ENCODE measurements at places on chromosomes 6 and 20.
A peak's percentile ranks its signal among the peaks of the same experiment; 100 is the strongest.

GRCh38 chr6:50025258-50025657 lies 3.5 kb upstream of the DEFB110 start:
- no peak for ATAC-seq

GRCh38 chr6:17278289-17279063 lies 2.7 kb upstream of the RBM24 start:
- no peak for ATAC-seq

DNA sequence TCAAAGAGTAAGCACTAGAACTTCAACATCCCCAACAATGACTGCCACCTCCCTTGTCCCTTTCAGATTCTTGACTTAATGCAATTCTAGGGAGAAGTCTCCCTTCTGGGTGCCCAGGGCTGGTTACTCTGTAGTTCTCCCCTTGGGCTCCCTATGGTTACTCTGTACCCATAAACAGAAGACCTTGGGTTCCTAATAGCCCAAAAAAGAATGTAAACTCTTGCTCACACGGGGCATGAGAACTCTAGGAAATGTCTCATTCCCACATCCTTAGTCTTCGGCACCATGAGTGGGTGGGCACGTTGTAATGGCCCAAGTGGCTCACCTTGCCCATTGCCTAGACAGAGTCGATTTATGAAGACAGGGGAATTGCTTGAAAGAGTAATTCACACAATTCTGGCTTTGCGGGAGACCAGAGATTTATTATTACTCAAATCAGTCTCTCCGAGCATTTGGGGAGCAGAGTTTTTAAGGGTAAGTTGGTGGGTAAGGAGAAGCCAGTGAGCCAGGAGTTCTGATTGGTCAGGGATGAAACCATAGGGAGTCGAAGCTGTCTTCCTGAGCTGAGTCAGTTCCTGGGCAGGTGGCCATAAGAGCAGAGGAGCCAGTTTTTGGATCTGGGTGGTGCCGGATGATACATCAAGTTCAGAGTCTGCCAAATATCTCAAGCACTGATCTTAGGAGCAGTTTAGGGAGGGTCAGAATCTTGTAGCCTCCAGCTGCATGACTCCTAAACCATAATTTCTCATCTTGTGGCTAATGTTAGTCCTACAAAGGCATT lies 61.2 kb upstream of the SIRPG start:
- ATAC-seq: no peak

- peak; percentile 3 for ATAC-seq
These were observed 997 bp upstream of the FBXO30 start for GRCh38 chr6:145815309-145816274.

GRCh38 chr6:138289739-138290138 lies 71.4 kb upstream of the PBOV1 start:
- ATAC-seq: peak; percentile 42

DNA sequence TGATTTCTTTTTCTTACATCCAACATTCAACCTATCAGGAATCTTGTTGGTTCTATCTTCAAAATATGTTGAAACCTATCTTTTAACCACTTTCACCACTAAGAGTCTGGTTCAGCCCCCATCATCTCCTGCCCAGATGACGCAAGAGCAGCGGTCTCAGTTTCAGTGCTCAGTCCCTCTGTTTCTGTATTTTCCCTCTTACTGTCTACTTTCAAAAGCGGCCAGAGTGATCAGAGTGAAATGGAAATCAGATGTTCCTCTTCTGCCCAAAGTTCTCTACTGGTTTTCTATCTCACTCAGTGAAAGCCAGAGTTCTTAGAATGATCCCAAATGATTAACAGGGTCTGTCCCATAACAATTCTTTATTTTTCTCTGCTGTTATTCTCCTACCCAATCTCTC lies 147.9 kb upstream of the PDE7B start:
- ATAC-seq: peak; percentile 85

DNA sequence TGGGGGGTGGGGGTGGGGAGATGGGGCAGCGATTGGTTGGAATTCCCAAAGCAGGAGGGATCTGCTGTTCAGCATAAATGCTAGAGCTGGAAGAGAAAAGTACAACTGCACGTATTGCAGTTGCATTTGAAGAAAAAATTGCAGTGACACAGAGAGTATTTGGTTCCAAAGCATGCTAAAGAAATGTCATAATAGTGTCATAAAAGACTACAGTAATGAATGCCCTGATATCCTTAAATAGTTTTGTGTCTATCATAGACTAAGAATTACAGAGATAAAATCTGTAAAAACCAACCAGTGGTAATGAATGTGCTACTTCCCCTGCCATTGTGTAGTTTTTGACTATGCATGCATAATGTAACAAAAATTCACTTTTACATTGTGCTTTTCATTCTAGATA lies 693.6 kb upstream of the SLC35B3 start:
- no peak for ATAC-seq

- ATAC-seq: no peak
These were observed 24.2 kb upstream of the FRMD1 start for GRCh38 chr6:168103050-168103830.

DNA sequence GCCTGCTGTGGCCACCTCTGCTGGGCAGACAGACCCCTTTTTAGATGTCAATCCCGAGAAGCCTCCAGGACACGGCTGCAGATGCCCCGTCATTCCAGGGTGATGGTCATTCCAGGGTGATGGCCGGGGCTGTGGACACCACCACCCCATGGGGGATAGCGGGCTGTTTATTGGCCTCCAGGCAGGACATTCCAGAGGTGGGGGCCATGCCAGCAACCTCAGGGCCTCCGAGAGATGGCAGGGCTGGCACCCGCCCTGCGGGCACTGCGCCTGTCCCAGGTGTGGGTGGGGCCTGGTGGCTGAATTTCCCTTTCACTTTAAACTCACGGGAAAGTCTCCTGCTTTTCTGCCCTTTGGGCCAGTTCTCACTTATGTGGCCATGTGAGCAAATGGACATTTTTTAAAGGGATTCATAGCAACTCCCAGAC lies 14.5 kb downstream of the COL9A3 start:
- no peak for ATAC-seq

DNA sequence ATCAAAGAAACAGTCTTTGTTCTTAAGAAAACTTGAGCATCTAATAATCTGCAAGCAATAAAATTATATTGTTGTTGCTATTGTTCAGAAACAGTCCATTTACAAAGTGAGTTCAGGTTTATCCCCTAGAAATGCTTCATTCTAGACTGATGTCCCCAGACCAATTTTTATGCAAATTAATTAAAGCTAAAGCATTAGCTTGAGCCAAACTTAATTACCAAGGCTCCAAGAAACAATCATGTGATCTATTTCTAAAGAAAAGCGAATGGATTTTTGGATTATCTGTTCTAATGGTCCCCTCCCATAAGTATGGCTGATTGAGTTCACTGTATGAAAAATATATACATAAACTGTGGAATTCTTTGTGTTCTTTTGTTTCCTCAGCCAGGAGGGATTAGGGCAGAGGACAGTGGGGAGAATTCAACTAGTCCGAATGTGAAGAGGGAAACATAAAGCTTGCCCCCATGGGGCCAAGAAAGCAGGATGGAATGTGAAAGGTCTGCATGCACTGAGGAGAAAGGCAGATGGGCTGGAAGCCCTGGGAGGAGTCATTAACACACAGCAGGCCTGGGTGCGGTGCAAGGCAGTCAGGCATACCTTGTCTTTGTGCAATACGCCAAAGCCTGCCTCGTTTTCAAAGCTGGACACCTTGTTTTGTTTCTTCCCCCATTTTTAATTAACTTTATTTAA lies 597.1 kb downstream of the KIF16B start:
- no peak for ATAC-seq

GRCh38 chr6:14361297-14361696 lies 243.7 kb downstream of the CD83 start:
- ATAC-seq: no peak

GRCh38 chr20:17470973-17471372 lies 60.2 kb downstream of the BFSP1 start:
- no peak for ATAC-seq

GRCh38 chr20:62030834-62031434 lies 34.7 kb downstream of the TAF4 start:
- peak; percentile 92 for ATAC-seq

DNA sequence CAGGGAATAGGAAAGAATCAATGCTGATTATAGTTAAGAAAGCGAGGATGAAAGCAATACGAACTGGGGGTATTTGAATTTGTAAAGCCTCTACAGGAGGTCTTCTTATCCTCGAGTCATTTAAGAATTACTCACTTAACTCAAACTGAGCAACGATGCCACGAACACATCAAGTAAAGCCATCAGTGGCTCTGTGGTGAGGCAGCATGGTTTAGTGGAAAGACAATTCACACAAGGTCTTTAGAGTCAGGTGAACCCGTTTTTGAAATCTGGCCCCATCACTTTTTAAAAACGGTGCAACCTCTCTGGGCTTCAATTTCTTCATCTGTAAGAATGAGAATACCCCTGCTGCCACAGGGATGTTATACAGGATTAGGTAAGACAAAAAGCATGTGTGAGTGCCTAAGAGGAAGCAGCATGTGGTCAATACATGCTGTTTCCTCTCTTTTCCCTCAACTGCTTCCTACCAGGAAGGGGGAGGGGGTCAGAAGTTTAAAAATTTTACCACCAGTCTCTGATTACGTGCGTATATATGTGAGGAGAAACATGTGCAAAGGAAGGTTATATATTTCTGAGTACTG lies 162.0 kb downstream of the BTBD9 start:
- ATAC-seq: no peak

GRCh38 chr6:169558774-169559441 lies 142.9 kb downstream of the WDR27 start:
- ATAC-seq: no peak

DNA sequence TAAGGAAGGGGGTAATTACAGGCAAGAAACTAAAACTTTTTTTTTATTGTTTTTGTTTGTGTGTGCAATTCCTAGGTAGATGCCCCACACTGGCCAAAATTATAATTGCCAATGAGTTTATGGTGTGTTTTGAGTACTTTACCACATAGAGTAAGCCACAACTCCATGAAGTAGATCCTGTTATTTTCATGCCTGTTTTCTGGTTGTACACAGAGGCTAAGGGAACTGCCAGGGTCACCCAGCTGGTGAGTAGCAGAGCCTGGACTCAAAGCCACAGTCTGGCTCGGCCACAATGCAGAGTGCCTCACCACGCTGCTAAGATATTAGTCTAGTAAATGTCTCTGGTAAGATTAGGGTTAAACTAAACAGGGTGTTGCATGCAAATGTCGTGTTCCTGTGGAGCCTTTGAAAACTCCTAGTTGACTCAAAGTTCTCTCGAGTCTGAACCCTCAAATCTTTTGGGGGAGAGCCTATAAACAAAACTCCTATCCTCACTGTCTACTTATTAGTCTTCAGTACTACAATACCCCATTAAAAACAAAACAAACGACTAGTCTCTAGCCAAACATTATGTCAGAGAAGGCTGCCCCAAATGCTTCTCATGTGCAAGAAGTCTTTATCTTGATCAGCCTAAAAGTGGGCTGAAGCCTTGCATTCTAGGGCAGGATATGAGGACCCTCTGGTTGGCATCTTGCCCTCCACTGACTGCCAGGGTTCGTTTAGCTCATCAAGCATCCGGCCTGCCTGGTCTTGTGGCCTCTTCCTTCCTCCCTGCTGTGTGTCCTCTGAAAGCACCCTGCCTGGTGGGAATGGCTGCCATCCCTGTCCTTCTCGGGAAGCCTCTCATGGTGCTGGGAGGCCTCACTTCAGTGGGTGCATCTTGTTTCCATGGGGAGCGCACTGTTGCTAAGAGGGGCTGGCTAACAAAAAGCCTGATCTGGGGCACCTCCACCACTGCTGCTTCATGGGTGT lies 4.2 kb downstream of the DUSP22 start:
- no peak for ATAC-seq

DNA sequence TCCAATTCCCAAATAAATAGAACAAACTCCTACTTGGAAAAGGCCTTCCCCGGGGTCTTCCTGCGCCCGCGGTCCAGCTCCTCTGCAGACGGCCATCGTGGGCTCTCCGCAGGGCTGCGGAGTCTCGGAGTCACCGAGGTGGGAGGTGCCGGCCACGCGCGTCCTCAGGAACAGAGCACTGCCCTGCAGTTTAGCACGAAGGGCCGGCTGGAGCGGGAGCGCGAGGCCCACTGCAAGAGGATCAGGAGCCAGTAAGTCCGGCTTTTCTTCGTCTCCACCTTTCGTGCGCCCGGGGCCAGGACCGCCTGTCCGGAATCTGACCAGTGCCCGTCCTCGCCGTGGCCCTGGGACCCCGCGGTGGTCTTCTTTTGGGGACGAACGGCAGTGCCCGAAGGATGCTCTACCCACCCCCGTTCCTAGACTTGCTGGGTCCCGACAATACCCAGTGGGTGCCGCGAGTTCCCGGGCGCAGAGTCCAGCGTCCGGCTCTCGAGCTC lies 1.4 kb downstream of the BHLHE23 start:
- ATAC-seq: no peak

GRCh38 chr20:7850775-7851490 lies 89.3 kb downstream of the HAO1 start:
- no peak for ATAC-seq

DNA sequence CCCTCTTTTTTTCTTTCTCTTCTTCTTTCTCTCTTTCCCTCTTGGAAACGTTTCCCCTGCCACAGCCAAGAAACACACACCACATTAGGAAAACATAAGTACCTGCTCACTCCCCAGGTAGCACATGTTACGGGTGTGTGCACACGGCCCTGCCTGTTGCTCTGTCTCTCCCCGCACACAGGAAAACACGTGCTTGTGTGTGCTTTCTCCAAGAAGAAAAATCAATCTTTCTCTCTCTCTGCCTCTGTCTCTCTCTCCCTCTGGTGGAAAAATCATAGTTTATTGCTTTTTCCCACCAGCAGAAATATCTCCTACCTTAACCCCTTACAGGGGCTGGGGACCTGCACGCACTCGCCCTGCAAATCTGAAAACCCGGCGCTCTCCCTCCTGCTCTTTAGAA lies 102.3 kb downstream of the EDN3 start:
- no peak for ATAC-seq

DNA sequence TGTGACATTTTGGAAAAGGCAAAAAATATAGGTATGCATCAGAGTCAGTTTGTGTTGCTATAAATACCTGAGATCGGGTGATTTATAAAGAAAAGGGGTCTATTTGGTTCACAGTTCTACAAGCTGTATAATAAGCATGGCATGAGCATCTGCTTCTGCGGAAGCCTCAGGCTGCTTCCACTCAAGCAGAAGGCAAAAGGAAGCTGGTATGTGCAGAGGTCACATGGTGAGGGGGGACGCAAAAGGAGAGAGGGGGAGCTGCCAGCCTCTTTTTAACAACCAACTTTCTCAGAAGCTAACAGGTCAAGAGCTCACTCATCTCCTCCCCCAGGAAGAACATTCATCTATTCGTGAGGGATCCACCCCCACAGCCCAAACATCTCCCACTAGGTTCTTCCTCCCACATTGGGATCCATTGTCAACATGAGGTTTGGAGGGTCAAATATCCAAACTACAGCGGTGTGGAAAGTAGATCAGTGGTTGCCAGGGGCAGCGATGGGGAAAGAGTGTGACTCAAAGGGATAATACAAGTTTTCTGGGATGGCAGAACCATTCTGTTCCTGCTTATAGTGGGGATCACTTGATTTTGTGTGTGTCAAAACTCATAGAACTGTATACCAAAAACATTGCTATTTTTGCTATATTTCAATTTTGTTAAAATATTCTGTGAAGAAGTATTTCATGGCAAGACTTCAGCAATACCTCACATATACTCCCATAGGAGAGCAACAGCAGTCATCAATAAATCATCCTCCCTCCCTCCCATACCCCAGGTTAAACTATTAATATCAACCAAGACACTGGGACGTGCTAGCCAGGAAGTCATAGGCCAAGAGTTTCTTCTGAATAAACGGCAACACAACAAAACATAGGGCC lies 9.9 kb upstream of the FAM50B start:
- ATAC-seq: no peak

GRCh38 chr20:14709439-14709838 lies 372.0 kb upstream of the FLRT3 start:
- no peak for ATAC-seq

- no peak for ATAC-seq
These were observed 195.0 kb downstream of the GMPR start for GRCh38 chr6:16433338-16433890.

All from stimulated activated memory B cell treated with anti-CD40 and anti-IgM and Interleukin-4, amounts not matched to agents 10 μg/mL and 1 μg/mL and 100 μg/mL, for 72 hours (primary cell).